Cardiac ventricle fibroblast (primary cell): ENCODE measurements at places on chromosomes 11 and 22. TPM values are rescaled to one million over a fixed set of nuclear protein-coding genes. Genes with fewer than 3 reads are reported as not detected.

Gene DYNC2H1
- 19.1 and 34.6 TPM in 2 replicates for total RNA-seq

Gene ASCC2
- 29.8 and 34.7 TPM in 2 replicates for total RNA-seq

Gene SCGB1D2
- total RNA-seq = not detected in 2 replicates

Gene FGF4
- not detected in 2 replicates for total RNA-seq

Gene LSP1
- 238 and 277 TPM in 2 replicates for total RNA-seq

Gene UCP3
- total RNA-seq = 0.50 TPM in 1 of 2 replicates, not detected in the other

Gene MYRF
- total RNA-seq = 0.31 and 0.44 TPM in 2 replicates

Gene ARHGAP32
- total RNA-seq = 13.5 and 16.2 TPM in 2 replicates

Gene APLNR
- 2.1 and 3.9 TPM in 2 replicates for total RNA-seq

Gene POU2AF1
- total RNA-seq = not detected in 2 replicates

Gene EIF3L
- 351 and 413 TPM in 2 replicates for total RNA-seq

Gene CEP126
- total RNA-seq = 4.1 and 4.2 TPM in 2 replicates

Gene XPNPEP3
- 8.5 and 9.4 TPM in 2 replicates for total RNA-seq

Gene HEPHL1
- not detected in 2 replicates for total RNA-seq

Gene SYCE3
- total RNA-seq = 3.5 TPM in 1 of 2 replicates, not detected in the other

Gene LMNTD2
- 0.44 and 1.7 TPM in 2 replicates for total RNA-seq

Gene DRD4
- not detected in 2 replicates for total RNA-seq

Gene RASL10A
- total RNA-seq = not detected in 2 replicates

Gene PLAAT5
- total RNA-seq = 0.94 and 1.1 TPM in 2 replicates

Gene IMMP1L
- total RNA-seq = 2.1 and 7.2 TPM in 2 replicates

Gene HNRNPUL2
- 18.1 and 23.8 TPM in 2 replicates for total RNA-seq

Gene XKR3
- 0.05 and 0.12 TPM in 2 replicates for total RNA-seq
